ENCODE measurements at places on chromosomes 16 and 17. TPM values are rescaled to one million over a fixed set of nuclear protein-coding genes. Genes with fewer than 3 reads are reported as not detected.
A peak's percentile ranks its signal among the peaks of the same experiment; 100 is the strongest.

DNA sequence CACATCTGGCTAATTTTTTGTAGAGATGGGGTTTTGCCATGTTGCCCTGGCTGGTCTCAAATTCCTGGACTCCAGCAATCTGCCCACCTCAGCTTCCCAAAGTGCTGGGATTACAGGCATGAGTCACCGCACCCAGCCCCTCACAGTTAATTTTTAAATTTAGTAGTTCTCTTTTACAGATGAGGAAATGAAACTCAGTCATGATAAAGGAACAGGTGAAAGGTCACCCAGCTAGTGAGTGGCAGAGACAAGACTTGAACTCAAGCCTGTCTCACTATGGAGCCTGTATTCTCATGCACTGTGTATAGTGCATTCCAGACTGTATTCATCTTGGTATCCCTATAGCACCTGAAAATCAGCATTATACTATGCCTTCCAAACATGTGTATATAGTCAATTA lies 77.1 kb upstream of the WSB1 start:
- no peak overlapping the region for H3K4me3 ChIP-seq
- H3K4me1 ChIP-seq: no peaks in the 10 kb centered on the region
- H3K27me3 ChIP-seq: no peaks in the 10 kb centered on the region
- DNase-seq: no peak
- H3K27ac ChIP-seq: no peak overlapping the region

- no peaks in the 10 kb centered on the region for H3K27me3 ChIP-seq
- H3K27ac ChIP-seq: peak overlapping the region; percentile 96
- H3K36me3 ChIP-seq: no peaks in the 10 kb centered on the region
- DNase-seq: peak; percentile 94
- H3K4me1 ChIP-seq: peaks cover 8% of the 10 kb centered on the region
Measured at GRCh38 chr16:27202923-27203506, 311 bp upstream of the KDM8 start.

GRCh38 chr16:1971796-1972489 lies at the start of gene TBL3:
TSS of gene TBL3 (plus strand) at chr16:1972053. CDS start at chr16:1972165, 112 bp downstream.
- H3K4me3 ChIP-seq: peak within 1 kb of the TSS; percentile 100
- H3K27me3 ChIP-seq: no peaks in the 10 kb centered on the region
- no peaks in the 10 kb centered on the region for H3K36me3 ChIP-seq

DNA sequence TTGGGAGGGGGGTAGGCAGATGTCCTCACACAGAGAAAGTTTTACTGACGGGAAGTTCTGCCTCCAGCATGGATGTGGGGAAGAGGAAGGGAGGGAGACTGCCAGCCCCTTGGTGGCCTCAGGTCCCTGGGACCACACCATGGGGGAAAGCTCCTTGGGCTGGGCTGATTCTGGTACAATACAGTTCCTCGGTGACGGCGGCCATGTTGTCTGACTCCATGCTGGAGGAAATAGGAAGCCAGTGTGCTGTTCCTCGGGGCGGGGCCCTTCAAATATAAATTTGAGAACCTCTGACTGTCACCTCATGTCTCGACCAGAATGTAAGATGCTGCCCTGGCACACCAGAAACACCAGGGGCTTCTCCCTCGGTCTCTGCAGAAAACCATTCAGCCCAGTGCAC lies 66.8 kb downstream of the CNGB1 start:
- H3K36me3 ChIP-seq: no peaks in the 10 kb centered on the region
- no peak for DNase-seq
- no peak overlapping the region for H3K4me3 ChIP-seq
- no peaks in the 10 kb centered on the region for H3K27me3 ChIP-seq
- H3K4me1 ChIP-seq: no peaks in the 10 kb centered on the region
- no peak overlapping the region for H3K27ac ChIP-seq

DNA sequence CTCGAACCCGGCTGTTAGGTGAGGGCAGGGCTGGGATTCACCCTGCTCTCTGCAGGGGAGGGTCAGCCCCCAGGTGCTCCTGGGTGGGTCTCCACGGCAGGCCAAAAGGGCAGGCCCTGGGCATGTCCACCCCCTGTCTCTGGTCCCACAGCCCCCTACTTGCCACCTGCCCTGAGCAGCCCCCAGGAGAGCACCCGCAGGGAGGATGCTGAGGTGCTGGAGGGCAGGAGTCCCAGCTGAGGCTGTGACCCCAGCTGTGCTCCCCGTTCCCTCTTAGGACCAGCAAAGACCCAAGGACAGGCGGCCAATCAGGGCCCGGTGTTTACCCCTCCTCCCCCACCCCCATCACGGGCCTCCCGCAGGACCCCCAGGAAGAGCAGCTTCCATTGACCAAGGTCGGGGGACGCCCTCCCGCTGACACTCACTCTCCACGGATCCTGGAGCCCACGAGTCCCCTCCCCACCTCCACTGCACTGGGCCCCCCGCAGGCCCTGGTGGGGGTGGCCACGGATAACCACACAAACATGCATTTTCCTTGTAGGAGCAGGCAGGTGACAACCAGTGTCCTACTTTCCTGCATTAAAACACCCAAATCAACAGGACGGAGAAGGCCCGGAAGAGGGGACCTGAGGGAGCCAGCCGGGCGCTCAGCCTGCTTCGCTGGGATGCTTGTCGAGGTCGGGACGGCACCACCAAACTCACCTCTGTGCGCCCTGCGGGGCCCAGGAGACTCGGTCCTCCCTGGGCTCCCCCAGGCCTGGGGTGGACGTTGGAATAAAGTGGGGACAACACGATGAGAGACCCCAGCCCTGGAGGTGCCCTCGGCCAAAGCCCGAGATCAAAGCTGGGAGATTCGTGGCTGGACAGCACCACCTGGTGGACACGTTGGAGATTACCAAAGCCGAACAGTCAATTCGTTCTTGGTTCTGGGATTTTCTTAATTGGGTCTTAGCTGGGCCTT lies 22.5 kb upstream of the ENPP7 start:
- H3K4me1 ChIP-seq: peaks cover 6% of the 10 kb centered on the region
- no peaks in the 10 kb centered on the region for H3K36me3 ChIP-seq
- peak overlapping the region; percentile 14 for H3K4me3 ChIP-seq
- no peaks in the 10 kb centered on the region for H3K27me3 ChIP-seq

The NEUROD2 gene
- total RNA-seq: not detected

- no peaks in the 10 kb centered on the region for H3K36me3 ChIP-seq
- no peak for DNase-seq
- H3K27ac ChIP-seq: no peak overlapping the region
- no peaks in the 10 kb centered on the region for H3K27me3 ChIP-seq
- no peak overlapping the region for H3K4me3 ChIP-seq
Measured at GRCh38 chr17:7133424-7133823, 18.8 kb upstream of the ASGR2 start.

The CES3 gene
- total RNA-seq: 2.3 TPM

GRCh38 chr16:3252967-3253366 lies 3.5 kb downstream of the MEFV start:
- no peak overlapping the region for H3K4me3 ChIP-seq
- no peaks in the 10 kb centered on the region for H3K36me3 ChIP-seq
- no peak overlapping the region for H3K27ac ChIP-seq

DNA sequence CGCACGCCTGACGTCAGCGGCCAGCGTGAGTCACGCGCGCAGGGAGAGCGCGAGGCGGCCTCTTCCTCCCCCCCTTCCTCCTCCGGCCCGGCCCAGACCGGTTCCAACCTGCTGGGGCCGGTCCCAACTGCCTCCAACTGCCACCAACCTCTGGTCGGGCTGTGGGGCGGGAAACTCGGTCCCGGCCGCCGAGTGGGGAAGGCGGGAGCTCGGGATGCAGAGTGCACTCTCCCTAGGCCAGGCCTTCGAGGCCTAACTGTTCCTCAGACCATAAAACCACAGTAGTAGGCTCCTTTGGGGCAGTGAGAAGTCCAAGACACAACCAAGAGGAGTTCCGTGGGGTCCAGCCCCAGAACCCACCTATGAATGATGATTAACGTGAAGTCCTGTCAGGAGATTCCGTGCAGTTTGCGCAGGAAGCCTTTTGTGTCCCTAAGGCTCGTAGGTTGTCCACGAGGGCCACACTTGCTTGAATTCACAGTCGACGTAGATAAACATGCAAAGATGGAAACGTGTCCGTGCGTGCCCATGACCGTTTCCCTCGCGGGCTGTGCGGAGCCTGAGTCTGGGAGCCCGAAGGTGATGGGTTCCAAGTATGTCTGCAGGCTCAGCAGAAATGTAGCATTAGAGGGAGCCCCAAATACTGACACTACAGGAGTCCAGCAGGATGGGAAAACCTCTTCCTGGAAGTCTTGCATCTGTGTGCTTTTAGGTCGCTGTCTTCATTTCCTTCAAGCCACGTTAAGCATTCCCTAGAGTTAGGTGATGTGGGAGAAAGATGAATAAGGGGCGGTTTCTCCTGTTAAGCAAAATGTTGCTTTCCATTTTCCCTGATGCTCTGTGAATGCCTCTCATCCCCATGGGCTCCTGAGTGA lies 647 bp downstream of the UNK start:
- H3K36me3 ChIP-seq: no peaks in the 10 kb centered on the region
- peak overlapping the region; percentile 87 for H3K4me3 ChIP-seq
- H3K4me1 ChIP-seq: peaks cover 14% of the 10 kb centered on the region
- H3K27me3 ChIP-seq: no peaks in the 10 kb centered on the region
- peak; percentile 96 for DNase-seq

The SLC12A3 gene
- total RNA-seq: not detected

GRCh38 chr17:72882426-72882825 lies 210.1 kb downstream of the SLC39A11 start:
- H3K36me3 ChIP-seq: no peaks in the 10 kb centered on the region
- H3K27me3 ChIP-seq: no peaks in the 10 kb centered on the region
- H3K27ac ChIP-seq: no peak overlapping the region
- no peak for DNase-seq
- H3K4me1 ChIP-seq: no peaks in the 10 kb centered on the region
- H3K4me3 ChIP-seq: no peak overlapping the region

DNA sequence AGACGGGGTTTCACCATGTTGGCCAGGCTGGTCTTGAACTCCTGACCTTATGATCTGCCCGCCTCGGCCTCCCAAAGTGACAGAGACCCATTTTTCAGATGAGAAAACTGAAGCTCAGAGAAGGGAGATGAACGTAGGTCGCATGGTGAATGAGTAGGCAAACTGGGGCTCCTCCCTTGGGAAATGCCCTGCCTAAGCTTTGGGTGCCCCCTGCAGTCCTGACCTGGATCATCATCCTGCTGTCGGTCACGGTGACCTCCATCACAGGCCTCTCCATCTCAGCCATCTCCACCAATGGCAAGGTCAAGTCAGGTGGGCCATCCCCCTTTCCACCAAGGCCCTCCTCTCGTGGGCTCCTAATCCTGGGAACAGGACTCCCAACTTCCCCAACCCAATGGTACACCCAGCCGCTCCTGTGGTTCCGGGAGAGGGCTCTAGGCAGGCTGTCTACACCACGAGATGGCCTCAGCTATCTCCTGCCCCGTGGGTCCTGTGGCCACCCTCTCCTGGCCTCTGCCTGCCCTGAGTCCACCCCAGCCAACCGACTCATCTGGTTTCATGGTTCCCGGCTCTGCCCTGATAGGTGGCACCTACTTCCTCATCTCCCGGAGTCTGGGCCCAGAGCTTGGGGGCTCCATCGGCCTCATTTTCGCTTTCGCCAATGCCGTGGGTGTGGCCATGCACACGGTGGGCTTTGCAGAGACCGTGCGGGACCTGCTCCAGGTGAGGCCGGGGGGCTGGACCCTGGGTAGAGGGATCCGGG lies 4.7 kb downstream of the SLC12A3 start:
- H3K27ac ChIP-seq: no peak overlapping the region
- H3K36me3 ChIP-seq: no peaks in the 10 kb centered on the region
- H3K4me1 ChIP-seq: peaks cover 2% of the 10 kb centered on the region
- no peaks in the 10 kb centered on the region for H3K27me3 ChIP-seq

DNA sequence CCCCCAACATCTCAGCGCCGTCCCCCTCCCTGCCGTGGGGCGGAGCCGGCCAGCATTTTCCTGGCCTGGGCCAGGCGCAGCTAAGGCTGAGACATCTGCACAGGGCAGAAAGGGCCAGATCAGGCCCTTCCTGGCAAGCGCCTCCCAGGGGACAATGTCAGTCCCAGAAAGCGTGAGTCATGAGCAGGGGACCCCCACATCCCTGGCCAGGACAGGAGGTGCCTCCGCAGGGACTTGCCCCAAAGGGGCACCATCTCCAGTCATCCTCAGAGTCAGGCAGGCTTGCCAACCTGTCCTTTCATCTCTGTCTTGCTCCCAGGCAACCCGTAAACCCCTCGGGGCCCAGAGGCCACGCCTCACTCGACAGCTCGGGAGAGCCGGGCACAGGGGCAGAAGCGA lies 43.2 kb downstream of the SOCS1 start:
- H3K36me3 ChIP-seq: no peaks in the 10 kb centered on the region
- H3K4me1 ChIP-seq: peaks cover 3% of the 10 kb centered on the region
- DNase-seq: no peak
- no peaks in the 10 kb centered on the region for H3K27me3 ChIP-seq

DNA sequence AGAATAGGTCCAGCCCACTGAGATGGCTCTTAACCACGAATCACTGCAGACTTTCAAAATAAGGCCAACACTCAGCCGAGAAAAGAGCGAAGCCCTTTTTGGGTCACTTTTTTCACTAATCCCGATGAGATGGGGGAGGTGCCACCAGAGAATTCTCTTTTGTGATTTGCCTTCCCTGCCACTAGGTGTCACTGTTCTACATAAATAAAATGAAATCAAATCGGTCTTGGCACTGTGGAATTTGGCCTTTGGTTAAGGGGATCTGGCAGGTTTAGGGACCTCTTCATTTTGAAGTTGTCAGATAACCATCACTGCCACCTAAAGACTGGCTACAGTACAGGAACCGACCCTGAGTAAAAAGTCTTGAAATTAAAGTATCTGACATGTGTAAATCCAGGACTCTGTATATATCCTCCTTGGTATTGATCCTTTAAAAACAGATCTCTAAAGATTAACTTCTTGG lies 147.0 kb downstream of the HS3ST4 start:
- no peak overlapping the region for H3K4me3 ChIP-seq
- H3K4me1 ChIP-seq: no peaks in the 10 kb centered on the region
- DNase-seq: no peak
- H3K36me3 ChIP-seq: no peaks in the 10 kb centered on the region

DNA sequence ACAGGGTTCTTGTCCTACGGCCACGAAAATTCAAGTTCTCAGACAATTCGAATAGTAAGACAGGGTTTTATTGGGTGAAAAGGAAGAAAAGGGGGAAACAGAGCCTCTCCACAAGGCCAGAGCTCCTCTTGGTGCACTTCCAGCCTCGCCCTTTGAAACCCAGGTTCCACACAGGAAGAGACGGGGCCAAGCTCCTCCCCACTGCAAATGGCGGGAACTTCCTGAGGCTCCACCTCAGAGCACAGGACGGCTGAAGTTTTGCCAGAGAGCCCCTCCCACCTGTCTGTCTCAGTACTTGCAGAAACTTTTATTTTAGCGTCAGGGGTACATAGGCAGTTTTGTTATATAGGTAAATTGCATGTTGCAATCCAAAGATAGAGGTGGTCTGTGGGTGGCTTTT lies 165.7 kb upstream of the CDH8 start:
- H3K27me3 ChIP-seq: no peaks in the 10 kb centered on the region
- no peak overlapping the region for H3K27ac ChIP-seq
- no peak for DNase-seq
- H3K36me3 ChIP-seq: no peaks in the 10 kb centered on the region
- no peaks in the 10 kb centered on the region for H3K4me1 ChIP-seq

GRCh38 chr16:69564845-69565670 lies 708 bp upstream of the NFAT5 start:
- no peaks in the 10 kb centered on the region for H3K36me3 ChIP-seq
- peaks cover 6% of the 10 kb centered on the region for H3K4me1 ChIP-seq
- no peaks in the 10 kb centered on the region for H3K27me3 ChIP-seq
